CD4-positive, alpha-beta T cell treated with Interleukin-6 at 100 ng/mL for 8 hours (primary cell): ENCODE measurements at places on chromosomes 4 and X.

DNA sequence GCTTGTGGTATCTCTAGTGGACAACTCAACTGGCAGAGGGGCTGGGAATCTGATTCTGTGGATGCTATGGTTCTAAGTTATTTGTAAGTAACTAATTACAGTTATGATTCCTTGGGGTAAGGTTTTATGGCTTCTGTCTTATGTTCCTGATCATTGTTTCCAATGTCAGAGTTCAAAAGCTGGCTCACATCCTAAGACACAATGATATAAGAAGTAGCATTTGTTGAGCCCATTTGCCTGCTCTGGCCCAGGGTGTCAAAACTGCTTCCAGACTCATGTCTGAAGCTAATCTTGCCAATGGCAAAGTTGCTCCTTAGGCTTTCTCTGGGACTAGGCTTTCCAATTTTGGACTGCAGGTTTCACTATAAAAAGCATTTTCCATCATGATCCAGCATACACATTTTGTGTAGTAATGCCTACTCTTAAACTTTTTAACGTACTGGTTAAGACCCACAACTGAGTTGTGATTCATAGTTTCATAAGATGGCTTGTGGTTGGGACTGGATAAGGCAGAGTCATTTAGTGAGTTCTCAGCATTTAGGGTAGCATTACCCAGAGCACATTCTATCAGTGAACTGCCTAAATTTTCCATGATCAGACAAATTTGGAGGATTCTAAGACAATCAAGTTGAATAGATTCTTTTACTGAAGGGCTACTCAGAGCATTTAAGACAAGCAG is 50.0 kb downstream of the CCNI start:
- no peak for DNase-seq

- no peak for DNase-seq
Observed at GRCh38 chr4:141130947-141131605, 2.2 kb downstream of the RNF150 start.

DNA sequence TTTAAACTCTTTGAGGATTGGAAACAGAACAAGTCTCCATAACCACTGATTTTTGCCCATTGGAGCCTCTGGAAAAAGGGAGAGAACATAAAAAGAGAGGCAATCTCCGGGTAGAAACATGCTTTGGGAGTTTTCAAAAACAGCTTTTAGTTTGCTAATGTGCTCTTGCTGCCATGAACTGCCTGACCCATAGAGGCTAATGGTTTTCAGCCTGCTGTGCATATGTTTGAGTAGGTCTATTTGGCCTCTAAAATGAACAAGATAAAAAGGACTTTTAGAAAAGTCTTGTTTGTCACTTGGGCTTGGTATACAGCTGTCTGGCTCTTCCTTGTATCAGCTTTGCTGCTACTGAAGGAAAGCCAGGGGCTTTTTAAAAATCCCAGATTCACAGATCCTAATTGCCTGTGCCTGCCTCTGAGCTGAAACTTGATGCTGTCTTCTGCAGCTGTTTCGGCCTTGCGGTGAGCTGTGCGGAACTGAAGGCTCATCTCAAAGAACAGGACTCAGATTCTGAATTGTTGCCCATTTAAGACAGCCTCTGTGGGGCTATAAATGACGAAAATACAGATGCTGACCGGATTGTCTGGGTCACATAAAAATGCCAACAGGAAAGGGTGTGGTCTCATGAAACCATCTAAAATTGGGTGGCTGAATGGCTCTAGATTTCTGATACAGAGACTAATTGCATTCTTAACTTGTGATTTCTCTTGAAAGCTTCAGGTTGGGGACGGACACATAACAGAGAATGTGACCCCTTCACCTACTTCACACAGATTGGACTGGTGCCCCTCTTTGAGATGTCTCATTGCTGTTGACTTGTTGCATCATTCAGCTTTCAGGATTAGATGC is 18.4 kb upstream of the ZNF41 start:
- DNase-seq: no peak

GRCh38 chr4:52910115-52910514 is 48.0 kb downstream of the RASL11B start:
- no peak for DNase-seq

DNA sequence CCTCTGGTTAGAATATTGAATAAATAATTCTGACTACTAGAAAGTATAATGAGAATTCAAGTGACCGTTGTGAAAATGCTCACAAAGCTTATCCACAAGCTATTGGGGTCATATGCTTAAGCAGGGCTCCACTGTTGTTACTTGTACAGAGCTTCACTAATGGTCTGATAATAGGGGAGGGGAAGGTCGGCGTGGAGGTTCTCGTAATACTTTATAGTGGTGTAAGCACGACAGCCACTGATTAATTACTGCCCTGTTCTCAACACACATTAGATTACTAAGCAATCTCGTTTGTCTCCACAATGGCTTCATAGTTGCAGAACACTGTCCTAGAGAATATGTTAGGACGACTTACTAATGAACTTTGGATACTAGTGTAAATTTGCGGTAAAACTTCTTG is 11.6 kb downstream of the UNC5C start:
- no peak for DNase-seq

DNA sequence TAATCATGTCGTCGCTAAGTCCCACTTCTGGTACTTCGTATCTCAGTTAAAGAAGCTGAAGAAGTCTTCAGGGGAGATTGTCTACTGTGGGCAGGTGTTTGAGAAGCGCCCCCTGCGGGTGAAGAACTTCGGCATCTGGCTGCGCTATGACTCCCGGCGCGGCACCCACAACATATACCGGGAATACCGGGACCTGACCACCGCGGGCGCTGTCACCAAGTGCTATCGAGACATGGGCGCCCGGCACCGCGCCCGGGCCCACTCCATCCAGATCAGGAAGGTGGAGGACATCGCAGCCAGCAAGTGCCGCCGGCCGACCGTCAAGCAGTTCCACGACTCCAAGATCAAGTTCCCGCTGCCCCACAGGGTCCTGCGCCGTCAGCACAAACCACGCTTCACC is 11.3 kb downstream of the PNCK start:
- peak; percentile 47 for DNase-seq

DNA sequence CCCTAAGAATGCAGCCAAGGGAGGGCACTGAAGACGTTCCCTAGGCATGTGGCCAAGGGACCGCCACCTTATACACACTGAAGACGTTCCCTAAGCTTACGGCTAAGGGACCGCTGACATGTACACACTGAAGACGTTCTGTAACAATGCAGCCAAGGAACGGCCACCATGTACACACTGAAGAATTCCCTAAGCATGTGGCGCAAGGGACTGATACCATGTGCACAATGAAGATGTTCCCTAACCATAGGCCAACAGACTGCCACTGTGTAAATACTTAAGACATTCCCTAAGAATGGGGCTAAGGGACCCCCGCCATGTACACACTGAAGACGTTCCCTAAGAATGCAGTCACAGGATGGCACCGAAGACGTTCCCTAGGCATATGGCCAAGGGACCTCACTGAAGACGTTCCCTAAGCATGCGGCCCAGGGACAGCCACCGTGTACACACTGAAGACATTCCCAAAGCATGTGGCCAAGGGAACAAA is 36.1 kb downstream of the DHRSX start:
- DNase-seq: no peak

DNA sequence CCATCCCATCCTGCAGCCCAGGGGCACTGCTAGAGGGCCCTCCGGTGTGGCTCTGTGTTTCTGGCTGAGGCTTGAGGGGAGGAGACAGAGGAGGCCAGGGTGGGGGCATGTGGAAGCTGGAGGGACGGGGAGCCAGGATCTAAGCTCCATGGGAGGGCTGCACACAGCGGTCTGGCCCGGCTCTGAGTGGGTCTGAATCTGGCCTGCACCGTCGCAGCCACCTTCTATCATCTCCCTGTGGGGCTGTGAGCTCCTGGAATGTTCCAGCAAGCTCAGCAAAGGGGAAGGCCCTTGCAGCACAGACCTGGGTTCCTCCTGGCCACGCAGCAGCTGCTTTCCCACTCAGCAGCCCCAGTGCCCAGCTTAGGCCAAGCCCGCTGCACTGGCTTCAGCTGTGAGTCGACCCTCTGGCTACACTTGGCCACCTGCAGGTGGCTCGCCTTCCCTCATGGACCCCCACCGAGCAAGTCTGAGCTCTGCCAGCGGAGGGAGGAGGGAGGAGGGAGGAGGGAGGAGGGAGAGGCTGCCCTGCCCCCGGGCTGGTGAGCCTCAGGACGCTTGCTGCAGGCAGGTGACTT is 5.3 kb downstream of the NKX1-1 start:
- no peak for DNase-seq

DNA sequence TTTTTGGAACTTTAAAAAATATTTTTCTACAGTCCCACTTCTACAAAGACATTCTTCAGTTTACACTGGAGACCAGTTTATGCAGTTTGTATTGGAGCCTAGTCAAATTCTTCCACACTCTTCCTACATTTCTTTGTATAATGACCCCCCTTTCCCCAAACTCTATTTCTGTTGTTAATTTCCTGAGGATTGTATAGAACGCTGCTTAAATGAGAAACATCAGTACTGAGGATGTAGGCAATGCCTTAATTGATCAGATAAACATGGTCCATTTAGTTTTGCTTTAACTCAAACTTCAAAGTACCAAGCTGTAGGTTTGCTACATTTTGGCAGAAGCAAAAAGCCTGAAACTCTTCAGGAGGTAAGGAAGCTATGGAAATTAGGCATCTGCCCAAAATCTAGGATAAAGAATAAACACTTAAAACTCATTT is 155.5 kb downstream of the SLC7A11 start:
- DNase-seq: no peak

- no peak for DNase-seq
Observed at GRCh38 chr4:162461952-162462351, 298.2 kb upstream of the FSTL5 start.

DNA sequence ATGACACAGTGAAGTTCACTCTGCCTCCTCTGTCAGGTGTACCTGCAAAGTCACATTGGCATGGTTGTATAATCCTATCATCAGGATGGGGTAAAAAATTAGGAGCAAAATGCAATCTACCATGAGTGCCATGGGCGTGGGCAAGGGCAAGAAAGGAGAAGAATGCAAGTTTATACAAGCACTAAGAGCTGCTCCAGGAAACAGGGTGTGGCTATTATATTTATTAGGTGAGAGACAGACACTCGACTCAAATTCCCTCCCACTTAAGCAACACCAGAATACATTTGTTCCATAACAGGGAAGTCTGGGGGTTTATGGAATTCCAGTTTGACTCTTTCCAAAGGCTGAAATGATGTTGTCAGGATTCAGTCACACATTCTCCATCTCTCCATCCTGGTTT is 378.8 kb downstream of the BCOR start:
- DNase-seq: no peak

- DNase-seq: no peak
Observed at GRCh38 chr4:183349673-183350072, 27.4 kb upstream of the CLDN24 start.

GRCh38 chr4:83724485-83725335 is 188.8 kb downstream of the GPAT3 start:
- no peak for DNase-seq
